HTR-8/SVneo (cell line): ENCODE measurements at places on chromosomes 2 and 18.

DNA sequence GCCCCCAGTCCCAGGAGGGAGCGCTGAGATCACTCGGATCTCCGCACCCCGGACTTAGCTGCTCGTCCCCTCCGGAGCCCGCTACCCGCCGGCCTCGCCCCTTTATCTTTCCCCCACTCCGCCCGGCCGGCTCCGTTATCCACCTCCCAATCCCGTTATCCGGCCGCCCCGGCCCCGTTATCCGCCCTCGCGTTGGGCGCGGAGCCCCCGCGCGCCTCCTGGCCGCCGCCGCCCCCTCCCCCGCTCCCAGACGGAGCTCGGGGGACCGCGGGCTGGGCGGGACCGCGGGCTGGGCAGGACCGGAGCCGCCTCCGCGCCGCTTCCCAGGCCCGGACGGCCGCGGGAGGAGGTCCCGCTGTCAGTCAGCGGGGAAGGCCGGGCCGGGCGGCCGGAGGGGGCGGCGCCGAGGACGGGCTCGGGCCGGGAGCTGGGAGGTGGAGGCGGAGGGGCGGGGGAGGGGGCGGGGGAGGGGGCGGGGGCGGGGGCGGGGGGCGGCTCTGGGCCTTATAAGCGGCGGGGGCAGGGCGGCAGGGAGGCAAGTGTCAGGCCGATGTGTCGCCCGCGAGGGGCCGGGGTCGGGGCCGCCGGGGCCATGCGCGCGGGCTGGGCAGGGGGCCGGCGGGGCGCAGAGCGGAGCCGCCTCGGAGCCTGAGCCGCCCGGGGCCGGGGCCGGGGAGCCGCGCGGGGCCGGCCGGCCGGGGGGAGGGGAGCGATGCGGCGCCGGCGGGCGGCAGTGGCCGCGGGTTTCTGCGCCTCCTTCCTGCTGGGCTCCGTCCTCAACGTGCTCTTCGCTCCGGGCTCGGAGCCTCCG lies at the start of gene PKDCC:
Gene PKDCC (plus strand): TSS at position 534 of the 811 bp plus-strand sequence. CDS start 179 bp downstream, at position 713.
- peak; percentile 91 for DNase-seq

- DNase-seq, result no peak
These were observed 157.3 kb downstream of the RHBDD1 start for GRCh38 chr2:226993171-226993570.

GRCh38 chr2:156001851-156002250 lies 330.7 kb downstream of the NR4A2 start:
- DNase-seq, result no peak

DNA sequence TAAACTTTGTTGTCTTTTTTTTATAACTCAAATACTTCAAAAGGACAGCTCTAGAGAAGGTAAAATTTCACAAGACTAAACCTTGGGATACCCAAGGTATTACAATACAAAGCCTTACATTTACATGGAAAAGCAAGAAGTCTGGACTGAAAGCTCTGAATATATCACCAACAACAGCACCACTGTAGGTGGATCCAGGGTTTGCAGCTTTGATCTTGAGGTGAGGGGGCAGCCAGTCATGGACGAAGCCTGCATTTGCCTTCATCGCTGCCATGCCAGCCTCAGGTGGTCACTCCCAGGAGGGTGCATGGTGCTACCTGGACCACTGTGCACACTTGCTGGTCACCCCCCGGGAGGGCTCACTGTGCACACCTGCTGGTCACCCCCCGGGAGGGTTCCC lies 36.6 kb downstream of the RBFA start:
- DNase-seq, result no peak

- no peak for DNase-seq
These were observed 74.8 kb downstream of the B3GNT2 start for GRCh38 chr2:62270728-62271127.
